Activated CD4-positive, alpha-beta T cell treated with anti-CD3 and anti-CD28 coated beads, Interleukin-2, amount 10 ng/mL, durations not matched to agents 7 days and 5 days (primary cell): ENCODE measurements at places on chromosomes 4 and X.

DNA sequence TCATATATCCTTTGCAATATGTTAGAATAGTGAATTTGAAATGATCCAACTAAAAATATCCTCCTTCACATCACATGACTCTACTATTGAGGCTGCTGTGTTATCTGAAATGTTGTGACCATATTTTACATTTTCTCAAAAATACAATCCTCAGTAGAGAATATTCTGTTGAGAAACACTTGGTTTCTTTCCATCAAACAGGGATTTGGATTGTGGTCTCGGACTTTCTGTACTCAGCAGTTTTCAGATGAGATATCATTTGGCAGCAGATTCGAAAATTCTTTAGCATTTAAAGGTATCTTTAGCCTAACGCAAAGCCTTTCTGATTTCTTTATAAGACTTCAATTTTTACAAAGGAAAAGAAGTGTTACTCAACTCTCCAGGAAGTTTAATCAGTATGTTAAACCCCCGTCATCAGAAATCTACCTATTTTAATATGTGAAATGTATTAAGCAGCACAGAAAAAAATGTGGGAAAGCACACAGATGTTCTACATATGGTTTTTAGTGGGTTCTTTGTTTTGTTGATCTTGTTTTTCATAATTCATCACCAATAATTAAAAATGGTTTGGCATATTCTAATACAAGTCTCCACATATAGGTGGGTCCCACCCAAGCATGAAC is 55.4 kb upstream of the ANXA3 start:
- no peak for DNase-seq

- no peak for DNase-seq
These were observed 384.5 kb downstream of the OPHN1 start for GRCh38 chrX:68048774-68049173.

DNA sequence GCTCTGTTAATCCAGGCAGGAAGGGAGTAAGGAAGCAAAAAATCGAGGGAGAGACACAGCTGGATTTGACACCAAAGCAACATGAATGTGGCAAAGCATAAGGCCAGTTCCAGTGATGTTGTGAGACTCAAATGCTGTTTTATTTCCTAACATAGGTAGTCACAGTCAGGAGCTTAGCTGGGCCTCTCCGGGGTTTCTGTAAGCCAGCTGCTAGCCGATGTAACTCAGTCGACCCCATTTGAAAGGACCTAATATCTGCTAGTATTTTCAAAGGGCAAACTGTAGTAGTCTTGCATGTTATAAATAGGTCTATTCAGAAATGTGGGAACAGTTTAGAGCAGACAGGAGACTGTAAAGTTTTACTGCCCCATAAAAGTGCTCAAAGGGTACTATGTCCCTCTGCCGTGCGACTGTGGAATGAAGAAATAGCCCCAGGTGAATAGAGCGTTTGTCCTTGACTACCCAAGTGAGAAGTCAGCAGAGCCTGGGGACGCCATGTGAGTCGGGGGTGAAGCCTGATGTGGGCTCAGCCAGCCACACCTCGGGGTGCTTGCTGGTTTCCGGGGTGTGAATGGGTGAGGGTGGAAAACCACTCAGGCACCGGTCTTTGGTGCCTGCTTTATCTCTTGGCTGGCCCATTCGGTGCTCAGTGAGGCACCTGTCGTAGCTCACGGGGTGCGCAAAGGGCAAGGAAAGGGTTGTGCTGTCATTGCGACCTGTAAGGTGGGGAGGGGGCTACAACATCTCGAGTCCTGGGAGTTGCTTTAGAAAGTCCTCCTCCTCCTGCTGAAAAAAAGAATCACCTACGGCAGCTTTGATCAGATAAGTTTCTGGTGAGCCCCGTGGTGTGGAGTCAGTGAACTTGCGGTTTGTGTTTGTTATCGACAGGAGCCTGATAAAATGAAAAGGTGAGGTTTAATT is 745 bp downstream of the TRIM2 start:
- peak; percentile 46 for DNase-seq

DNA sequence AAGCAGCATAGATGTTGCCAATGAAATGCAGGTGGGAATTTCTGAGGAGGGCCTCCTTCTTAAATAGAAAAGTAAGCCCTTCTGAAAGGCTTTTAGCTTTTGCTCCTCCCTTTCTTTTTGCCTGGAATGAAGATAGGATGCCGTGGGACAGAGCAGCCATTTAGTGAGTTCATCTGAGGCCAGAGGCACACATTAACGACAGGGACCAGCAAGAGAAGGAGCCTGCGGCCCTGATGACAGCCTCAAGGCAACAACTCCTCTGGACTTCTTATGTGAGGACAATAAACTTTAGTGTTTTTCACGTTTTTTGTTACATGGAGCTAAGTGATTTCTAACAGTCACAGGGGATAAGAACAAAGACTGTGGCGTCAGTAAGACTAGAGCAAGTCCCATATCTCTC is 1.1 kb upstream of the BDH2 start:
- no peak for DNase-seq

- no peak for DNase-seq
These were observed 171.7 kb downstream of the PAPSS1 start for GRCh38 chr4:107548211-107548905.

GRCh38 chr4:168832763-168833575 is 177.1 kb downstream of the CBR4 start:
- no peak for DNase-seq

DNA sequence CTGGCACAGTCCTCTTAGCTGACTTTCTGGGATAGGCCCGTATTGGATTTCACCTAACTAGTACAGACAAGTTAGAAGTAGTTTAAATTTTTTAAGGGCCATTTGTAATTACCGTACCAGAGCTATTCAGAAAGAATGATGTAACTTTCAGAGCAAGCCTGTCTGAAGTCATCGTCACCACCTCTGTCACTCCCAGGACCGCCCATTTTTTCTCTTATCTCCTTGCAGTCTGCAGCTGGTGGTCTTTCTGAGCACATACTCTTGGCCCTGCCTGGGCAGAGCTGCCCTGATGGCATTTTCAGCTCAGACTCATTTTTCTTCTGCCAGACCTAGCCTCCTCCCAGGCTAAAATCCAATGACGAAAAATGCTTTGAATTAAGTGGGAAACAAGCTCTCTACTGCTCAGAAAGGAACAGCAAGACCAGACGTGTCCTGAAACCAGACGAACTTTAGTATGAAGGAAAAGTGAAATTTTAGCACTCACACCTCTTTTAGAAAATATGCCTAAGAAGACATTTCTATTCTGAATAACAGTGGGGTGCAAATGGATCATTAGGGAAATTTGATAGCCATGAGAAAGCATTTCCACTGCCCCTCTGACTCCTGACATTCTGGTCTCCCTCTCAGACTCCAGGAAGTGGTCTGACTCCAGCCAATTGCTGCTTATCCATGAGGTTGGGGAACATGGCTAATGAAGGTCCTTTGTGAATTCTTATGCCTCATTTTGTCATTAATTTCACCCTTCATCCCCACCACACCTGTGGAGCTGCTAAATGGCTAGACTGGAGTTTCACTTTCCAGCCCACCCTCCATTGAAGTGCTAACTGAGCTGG is 162.4 kb upstream of the GYPA start:
- DNase-seq = no peak

DNA sequence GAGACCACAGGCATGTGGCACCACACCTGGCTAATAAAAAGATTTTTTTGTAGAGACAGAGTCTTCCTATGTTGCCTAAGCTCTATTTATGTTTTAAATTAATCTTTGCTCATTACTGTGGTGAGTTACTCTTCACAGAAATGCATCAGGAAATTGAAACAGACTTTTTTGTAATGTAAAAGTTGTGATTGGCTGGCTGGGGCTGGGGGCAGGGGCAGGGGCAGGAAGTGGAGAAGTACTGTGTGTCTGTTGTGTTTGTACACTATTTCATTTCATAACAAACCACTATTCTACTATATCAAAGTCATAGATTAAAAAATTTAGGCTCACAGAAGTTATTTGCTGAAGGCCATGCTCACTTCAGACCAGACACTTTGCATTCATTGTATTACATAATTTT is 19.1 kb upstream of the ABRAXAS1 start:
- DNase-seq = peak; percentile 33

DNA sequence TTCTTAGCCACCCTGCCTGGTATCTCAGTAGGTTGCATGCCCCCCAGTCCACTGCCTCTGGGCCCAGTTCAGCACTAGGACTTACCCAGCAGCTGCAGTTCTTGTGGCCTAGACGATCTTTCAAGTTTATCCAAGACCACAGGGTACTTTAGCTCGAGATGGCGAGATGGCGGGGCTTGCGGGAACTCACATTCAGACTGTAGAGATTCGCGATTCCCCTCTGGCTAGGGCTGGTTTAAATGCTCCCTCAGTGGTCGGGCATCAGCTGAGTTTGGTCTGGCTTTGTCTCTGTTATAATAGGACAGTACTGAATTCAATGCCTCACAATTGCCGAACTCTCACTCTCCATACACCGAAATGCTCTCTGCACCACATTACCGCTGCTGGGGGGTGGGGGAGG is 18.4 kb upstream of the RFC1 start:
- no peak for DNase-seq

- no peak for DNase-seq
These were observed 33.6 kb downstream of the PITX2 start for GRCh38 chr4:110589297-110589696.

- no peak for DNase-seq
These were observed 24.9 kb upstream of the SGMS2 start for GRCh38 chr4:107799669-107800450.

GRCh38 chrX:39895218-39896110 is 202.3 kb downstream of the BCOR start:
- no peak for DNase-seq

- DNase-seq = no peak
These were observed 103.3 kb upstream of the TSPAN7 start for GRCh38 chrX:38458071-38458470.

DNA sequence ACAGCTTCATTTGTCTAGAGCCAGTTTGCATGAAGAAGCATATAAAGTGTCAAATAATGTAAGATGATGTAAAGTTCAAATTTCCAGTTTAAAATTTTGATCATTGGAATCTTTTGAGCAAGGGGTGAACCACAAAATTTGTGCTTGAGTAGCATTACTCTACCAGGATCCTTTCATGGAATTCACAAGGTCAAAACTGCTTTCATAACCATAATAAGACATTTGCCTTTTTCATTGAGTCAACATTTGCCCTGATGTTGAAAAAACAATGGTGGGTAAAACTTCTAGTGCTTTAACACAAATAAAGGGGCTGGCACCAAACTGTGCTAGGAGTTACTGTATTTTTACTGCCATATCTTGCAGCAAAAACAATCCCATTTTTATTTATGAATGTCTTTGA is 142.2 kb downstream of the GLRA3 start:
- DNase-seq = no peak

DNA sequence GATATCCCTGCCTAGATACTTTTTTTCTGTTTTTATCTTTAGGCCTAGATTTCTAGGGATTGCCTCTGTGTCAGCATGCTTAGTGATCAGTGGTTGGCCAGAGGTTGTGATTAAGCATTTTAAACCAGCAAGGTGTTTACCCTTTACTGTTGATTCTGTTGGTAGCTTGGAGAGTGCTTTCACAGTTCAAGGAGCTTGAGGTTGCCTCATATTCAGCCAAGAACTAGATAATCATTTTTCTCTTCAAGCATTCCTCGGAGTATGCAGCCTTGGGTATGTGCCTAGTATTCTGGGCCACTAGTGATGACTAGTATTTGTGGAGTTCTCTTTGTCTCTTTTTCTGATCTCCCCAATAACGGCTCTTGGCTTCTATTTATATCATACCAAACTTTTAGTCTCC is 20.4 kb downstream of the APOOL start:
- no peak for DNase-seq
